ENCODE measurements at places on chromosomes 12 and 14.

- DNase-seq: no peak
Measured at GRCh38 chr12:109678719-109679118, 34.9 kb upstream of the FAM222A start.

DNA sequence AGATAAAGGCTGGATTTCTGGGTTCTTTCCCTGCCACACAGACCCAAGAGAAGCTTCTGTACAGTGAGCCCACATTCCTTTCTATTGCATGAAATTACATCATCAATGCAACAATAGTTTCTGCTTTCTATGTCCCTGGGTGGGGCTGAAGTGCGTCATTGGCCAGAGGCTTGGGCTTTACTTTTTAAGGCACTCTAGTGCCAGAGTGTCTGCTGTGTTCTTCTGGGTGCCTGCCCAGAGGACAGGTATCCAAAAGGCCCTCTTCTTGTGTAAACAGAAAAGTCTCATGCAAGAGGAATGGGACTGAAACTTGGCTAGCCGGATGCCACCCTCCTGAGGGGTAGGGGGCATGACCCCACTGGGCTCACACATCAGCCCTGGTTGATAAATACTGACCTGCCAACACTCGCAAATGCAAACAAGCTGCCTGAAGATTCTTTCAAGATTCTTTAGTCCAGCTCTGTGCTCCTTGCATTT lies 5.9 kb downstream of the KRT86 start:
- DNase-seq: no peak

- no peak for DNase-seq
Measured at GRCh38 chr12:132291402-132292175, 37.8 kb downstream of the GALNT9 start.

GRCh38 chr12:104702565-104703139 lies 245.9 kb downstream of the CHST11 start:
- no peak for DNase-seq

DNA sequence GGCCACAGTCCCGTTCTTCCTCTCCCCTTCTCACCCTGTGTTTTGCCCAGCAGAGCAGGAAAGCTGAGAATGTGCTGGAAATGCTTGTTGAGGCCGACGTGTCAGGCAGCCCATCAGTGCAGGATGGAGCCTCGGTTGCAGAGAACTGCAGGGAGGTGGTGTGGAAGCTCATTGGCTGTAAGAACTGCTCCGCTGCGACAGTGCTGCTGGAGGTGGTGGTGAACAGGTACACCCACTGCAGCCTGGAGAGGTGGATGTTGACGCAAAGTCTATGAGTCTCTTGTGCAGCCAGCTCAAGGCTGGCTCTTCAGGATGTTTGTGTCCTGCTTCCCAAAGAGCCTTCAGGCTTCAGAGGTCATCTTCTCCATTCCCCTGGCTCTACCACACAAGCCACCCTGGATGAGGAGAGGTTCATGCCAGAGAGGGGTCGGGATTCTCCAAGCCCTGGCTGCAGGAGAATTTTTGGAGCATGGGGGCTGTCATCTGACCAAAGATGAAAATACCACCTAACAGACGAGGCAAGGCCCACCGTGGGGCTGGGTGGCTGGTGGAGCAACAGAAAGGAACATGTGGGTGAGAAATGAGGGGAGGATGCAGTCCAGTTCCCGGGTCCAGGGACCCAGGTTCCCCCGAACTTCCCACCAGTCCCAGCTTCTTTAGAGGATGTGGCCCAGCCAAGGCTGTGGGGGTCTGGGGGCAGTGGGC lies 174.1 kb upstream of the PRMT8 start:
- DNase-seq: no peak

DNA sequence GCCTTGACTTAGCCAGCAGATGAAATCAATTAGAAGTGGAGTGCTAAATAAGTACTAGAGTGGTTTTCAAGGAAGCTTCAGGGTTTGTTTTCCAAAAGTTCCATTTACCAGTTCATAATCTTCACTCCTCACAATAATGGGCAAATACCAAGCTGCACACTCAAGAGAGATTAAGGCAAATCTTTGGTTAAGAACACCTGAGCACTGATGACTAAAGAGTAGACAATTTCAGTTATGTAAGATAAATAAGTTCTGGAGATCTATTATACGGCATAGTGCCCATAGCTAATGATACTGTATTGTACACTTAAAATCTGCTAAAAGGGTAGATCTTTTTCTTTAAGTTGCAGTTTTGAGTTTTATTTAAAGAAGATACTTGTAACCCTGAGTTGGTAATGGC lies 125.0 kb downstream of the ARMH4 start:
- DNase-seq: no peak

DNA sequence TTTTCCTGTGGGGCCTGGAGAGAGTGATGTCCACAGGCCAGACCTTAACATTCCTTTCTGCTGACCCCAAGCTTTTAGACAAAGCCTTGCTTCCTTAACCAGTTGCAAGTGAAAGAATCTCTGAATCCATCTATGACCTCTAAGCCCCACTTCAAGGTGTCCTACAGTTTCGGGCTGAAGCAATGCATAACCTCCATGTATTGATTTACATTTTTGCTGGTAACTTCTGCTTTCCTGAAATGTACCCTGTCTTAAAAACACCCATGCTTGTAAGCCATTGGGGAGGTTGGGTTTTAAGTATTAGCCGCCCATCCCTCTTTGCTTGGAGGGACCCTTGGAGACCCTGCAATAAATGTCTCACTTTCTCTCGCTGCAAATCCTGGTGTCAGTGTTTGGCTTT lies 190.6 kb downstream of the VRK1 start:
- no peak for DNase-seq
